Stimulated activated CD4-positive, alpha-beta T cell treated with anti-CD3 and anti-CD28 coated beads, Interleukin-1b, Interleukin-23, amount 100 ng/mL, for 24 hours (primary cell): ENCODE measurements at places on chromosomes 11 and 22.

DNA sequence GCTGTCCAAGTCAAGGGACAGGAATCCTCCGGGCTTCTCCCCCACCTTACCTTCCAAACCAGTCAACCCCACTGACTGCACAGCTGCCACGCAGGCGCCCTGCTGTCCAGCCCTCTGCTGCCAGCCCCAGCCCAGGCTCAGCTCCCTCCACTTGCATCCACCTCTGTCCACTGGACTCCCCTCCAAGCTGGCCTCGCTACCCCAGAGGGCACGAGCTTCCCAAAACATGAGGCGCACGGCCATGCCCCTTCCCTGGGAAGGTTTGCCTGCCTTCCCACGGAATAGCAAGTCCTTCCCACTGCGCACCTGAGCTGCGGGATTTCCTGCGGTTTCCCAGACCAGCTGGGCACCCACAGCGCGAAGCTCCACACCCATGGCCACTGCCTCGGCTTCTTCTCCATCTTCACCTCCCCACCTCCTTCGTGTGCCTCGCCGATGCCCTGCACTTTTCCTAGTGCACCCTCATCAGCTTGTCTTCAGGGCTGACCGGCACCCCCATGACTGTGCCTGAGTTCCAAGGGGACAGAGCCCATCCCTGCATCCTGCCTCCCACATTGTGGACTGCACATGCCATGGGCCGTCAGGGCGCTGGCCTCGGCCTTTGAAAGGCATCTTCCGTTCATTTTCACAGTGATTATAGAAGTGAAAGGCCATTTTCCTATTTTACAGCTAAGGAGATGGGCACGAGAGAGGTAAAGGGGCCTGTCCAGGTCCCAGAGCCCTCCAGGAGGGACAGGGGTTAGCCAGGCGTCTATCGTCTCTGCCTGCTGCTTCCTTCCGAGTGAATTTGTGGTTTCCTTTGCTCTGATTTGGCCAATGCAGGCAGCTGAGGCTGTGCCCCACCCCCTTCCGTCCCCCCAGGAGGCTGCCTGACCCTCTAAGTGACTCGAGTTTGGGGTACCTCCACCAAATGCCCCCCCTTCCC is 16.4 kb downstream of the IFITM10 start:
- DNase-seq = no peak

DNA sequence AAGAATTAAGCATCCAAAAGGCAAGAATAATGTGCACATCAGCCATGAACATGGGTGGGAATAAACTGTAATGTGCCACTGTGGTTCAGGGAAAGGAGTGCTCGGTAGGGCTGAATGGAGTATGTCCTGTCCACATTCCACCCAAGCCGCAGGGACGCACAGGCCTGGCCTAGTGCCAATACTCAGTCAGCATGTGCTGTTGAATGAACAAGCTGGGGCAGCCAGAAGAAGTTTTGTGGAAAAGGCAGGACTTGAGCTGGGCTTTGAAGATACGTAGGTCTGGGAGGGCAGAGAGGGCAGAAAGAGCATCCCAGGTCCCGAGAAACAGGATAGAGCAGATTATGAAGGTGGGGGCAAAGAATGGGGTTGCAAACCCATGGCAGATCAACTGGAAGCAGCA is 60.0 kb upstream of the PLET1 start:
- no peak for DNase-seq

- DNase-seq = no peak
Observed at GRCh38 chr11:34599406-34599945, 21.4 kb upstream of the EHF start.

GRCh38 chr22:37564111-37564711 is 3.9 kb downstream of the CDC42EP1 start:
- no peak for DNase-seq

DNA sequence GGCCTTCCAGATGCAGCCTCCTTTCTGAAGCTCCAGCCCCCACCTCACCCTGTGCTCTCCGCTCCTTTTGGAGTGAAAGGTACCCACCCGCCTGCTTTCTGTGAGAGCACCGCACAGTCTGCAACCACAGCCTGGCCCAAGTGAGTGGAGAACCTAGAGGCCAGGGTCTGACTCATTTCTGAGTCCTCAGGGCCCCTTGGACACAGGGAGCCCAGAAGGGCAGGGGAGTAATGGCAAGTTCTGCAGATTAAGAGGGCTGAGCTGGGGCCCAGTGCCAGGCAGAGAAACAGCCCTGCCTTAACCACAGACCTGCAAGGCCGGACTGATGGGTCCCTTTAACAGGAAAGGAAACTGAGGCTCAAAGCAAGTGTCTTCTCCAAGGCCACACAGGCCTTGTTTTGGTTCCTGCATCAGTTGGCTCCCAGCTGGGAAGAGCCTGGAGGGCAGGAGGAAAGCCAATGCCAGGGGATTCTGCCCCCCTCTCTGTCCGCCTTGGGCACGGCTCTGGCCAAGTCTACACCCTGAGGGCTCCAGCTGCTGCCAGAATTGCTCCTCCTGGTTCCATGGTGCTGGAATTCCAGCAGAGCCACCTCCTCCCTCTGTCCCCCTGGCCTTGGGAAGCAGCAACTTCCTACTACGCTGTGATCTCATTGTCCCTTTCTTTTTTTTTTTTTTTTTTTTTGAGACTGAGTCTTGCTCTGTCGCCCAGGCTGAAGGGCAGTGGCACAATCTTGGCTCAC is 55.1 kb downstream of the CYTH4 start:
- DNase-seq = no peak

DNA sequence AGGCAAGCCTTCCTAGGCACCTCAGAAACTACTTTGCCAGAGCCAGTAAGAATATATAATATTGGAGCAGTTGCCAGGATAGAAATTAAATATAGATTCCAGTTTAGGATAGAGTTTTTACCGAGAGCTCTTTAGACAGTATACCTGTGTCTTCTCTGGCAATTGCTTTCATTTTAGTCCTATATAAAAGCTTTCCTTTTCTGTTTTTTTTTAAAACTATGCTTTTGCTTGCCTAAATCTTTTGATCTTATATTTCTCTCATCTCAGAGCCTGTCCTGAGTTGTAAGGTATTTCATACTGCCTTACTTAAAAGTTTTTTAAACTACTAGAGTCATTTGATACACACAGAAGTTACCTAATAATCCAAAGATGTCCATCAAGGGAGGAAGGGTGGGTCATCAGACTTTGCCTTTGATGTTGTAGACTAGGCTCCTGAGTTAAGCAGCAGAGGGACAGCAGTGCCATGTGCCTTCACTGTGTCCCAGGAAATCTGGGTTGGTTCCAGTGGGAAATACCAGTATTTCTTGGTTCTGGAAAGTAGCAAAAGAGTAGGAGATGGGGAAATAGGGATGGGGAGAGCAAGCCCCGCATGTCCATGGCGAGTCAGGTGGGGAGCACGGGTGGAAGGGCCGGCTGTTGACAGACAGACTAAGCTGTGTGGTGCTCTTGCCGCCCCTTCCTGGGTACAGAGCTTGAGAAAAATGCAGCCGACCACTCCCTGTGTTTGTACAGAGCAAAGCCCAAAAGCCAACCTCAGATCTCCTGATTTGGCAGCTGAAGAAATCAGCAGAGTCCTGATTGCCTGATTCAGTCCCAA is 11.2 kb downstream of the MCAM start:
- no peak for DNase-seq

- DNase-seq = no peak
Observed at GRCh38 chr22:33684087-33684486, 236.2 kb downstream of the LARGE1 start.

DNA sequence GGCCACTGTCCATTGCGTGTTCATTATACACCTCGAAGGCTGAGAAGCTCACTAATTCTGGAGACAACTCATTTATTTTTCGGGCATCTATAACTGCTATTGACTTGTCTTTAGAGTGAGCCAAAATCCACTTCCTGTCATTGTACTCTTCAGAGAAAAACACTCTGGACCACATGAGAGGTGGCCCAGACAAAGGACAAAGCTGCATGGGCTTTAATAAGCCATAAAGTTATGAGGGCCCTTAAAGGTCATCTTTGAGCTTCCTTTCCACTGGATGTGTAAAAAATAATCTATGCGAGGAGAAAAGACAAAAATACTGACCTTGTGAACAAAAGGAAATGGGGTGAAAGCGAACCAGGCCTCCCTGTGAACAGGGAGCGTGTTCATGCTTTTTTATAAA is 63.5 kb upstream of the ZC3H12C start:
- DNase-seq = no peak

DNA sequence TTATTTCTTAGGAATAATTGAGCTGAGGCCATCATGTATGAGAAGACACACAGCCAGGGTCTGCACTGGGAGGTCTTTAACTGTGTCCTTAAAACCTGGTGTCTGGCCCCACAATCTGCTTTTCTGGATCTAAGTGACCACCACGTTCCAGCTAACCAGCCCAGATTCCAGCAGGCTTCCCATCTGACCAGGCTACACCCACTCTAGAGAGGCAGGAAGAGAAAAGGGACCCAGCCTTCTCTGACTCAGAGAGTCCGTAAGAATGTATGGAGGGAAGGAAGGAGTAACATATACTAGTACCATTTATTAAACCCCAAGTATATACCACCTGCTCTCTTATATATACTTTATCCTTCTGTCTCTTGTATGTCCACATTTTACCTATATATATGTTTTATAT is 80.1 kb downstream of the LDLRAD3 start:
- DNase-seq = no peak

DNA sequence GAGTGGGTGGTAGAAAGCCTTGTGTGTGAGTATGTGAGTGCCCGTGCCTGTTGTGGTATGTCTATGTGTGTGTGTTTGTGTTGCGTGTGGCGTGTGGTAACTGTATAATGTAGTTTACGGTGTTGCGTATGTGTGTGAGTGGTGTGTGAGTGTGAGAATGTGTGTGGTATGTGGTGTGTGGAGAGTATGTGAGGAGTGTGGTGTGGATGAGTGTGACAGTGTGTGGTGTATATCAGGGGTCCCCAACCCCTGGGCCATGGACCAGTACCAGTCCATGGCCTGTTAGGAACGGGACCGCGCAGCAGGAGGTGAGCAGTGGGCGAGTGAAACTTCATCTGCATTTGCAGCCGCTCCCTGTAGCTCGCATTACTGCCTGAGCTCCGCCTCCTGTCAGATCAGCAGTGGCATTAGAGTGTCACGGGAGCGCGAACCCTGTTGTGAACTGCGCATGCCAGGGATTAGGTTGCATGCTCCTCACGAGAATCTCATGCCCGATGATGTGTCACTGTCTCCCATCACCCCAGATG is 5.7 kb downstream of the UPK3A start:
- DNase-seq = no peak

DNA sequence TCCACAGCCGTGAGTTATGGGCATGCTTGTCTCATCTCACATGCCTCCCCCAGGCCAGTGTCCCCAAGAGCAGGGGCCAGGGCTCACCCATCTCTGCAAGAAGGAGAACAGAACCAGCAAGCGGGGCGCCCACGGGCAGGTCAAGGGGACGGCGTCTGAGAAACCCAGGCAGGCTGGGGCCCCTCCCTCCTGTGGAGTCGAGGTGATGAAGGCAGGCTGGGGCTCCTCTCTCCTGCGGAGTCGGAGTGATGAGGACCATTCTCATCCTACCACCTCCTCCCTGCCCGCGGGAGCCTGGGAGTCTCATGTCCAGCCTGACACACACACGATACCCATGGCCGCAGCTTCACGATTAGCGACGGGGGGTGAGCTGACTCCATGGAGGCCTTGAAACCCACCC is 141.9 kb downstream of the CTTN start:
- no peak for DNase-seq

GRCh38 chr11:106621484-106621883 is 396.8 kb downstream of the GUCY1A2 start:
- no peak for DNase-seq

GRCh38 chr11:94635072-94635471 is 67.9 kb downstream of the PIWIL4 start:
- DNase-seq = no peak

DNA sequence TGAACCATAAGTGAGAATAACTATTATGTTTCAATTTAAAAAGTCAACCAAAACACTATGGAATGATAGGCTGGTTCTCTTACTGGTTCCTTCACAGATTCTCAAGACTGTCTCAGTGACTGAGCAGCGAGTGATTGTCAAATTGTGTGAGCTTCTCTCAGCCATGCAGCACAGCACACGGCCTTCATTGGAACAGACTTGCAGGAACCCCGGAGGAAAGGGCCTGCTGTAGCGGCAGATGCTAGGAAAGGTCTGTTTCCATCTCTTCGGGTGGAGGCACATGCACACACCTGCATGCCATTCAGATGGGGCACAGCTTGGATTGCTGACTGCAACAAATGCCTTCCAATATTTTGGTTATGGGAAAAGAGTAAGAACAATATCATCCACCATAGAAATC is 741.8 kb downstream of the OPCML start:
- no peak for DNase-seq

- DNase-seq = no peak
Observed at GRCh38 chr11:64122411-64123410, 43.2 kb downstream of the MACROD1 start.

- DNase-seq = no peak
Observed at GRCh38 chr11:4924239-4924638, at the start of gene OR51G1. Gene OR51G1, minus strand, starts transcription at chr11:4924339. Its CDS starts 0 bp downstream, at chr11:4924339.

- DNase-seq = no peak
Observed at GRCh38 chr11:94910779-94911178, 62.6 kb downstream of the CWC15 start.

DNA sequence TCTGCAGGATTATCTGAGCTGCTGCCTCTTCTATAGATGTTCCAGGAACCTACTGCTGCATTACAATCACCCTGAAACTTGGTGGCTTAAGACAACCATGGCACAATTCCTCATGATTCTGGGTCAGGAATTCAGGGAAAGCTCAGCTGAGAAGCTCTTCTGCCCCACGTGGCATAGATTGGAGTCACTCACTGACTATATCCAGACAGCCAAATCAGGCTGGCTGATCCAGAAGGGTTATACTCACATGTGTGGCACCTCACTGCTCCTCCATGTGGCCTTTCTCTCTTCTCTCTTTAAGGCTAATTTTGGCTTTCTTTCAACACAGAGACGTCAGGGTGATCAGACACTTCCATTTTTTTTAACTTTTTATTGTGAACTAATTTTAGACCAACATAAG is 125.5 kb downstream of the BBOX1 start:
- no peak for DNase-seq

GRCh38 chr11:96238563-96239135 is 104.3 kb downstream of the MAML2 start:
- no peak for DNase-seq

DNA sequence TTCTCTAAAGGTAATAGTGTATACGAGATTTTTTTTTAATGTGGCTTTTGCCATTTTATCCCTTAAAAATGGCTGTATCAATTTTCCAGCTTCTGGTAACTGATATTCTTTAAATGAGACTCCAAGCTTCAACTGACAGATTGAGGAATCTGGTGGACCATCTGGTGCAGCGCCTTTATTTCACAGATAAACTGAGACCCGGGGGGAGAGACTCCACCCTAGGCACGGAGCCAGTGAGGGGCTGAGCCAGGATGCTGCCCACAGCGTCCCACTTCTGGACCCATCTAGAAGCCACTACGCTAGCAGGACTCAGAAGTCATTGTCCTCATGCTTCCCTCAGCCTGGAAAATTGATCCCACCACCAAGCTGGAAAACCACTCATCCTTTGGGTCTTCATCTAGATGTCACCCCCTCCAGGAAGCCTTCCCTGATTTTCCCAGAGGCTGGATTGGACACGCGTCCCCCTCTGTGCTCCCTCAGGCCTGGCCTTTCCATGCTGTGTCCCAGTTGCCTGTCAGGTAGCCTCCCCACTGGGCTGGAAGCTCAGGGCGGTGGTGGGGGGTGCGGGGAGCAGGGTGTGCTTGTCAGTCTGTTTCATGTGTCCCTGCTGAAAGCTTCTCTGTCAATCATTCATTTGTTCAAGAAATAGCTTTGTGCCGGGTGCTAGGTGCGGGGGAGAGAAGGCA is 12.3 kb upstream of the CD5 start:
- DNase-seq = no peak

- DNase-seq = no peak
Observed at GRCh38 chr11:30936491-30936890, 350.3 kb upstream of the MPPED2 start.

GRCh38 chr11:119373059-119373920 is 8.2 kb downstream of the USP2 start:
- DNase-seq = no peak

- DNase-seq = no peak
Observed at GRCh38 chr11:74927496-74927895, 21.4 kb downstream of the XRRA1 start.
